ENCODE measurements at places on chromosomes 16 and 17. TPM values are rescaled to one million over a fixed set of nuclear protein-coding genes. Genes with fewer than 3 reads are reported as not detected.
A peak's percentile ranks its signal among the peaks of the same experiment; 100 is the strongest.

IRX6 gene
- total RNA-seq = not detected

DNA sequence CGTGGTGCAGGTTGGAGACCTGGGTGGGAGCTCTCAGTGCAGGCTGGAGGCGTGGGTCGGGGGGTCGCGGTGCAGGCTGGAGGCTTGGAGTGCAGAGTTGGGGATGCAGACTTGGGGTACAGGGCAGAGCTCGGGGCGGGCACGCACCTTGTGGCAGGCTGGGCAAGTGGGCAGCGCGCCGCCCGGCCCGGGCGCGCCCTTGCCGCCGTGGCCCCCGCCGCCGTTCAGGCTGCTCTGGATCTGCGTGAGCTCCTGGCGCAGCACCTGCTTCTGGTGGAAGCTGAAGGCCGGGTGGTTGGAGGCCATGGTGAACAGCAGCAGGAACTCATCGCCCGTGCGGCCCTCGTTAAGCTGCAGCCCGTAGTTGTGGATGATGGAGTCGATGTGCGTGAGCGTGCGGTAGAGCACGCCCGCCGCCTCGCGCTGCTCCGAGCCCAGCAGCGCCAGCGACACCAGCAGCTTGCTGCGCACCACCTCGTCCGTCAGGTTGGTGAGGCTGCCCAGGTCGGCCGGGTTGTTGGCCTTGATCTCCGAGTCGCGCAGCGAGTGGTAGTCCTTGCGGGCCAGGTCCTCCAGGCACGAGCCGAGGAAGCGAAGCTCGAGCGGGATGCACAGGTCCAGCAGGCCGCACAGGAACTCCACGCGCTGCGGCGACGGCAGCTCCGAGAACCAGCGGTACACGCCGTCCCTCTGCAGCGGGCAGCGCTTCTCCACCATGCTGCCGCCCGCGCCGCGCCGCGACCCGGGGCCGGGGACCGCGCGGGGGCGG lies 1.1 kb downstream of the ZCCHC14 start:
- H3K36me3 ChIP-seq = peaks cover 2% of the 10 kb centered on the region
- H3K4me3 ChIP-seq = peak overlapping the region; percentile 94
- H3K4me1 ChIP-seq = peaks cover 84% of the 10 kb centered on the region
- peak overlapping the region; percentile 19 for H3K27ac ChIP-seq
- peaks cover 9% of the 10 kb centered on the region for H3K27me3 ChIP-seq

DNA sequence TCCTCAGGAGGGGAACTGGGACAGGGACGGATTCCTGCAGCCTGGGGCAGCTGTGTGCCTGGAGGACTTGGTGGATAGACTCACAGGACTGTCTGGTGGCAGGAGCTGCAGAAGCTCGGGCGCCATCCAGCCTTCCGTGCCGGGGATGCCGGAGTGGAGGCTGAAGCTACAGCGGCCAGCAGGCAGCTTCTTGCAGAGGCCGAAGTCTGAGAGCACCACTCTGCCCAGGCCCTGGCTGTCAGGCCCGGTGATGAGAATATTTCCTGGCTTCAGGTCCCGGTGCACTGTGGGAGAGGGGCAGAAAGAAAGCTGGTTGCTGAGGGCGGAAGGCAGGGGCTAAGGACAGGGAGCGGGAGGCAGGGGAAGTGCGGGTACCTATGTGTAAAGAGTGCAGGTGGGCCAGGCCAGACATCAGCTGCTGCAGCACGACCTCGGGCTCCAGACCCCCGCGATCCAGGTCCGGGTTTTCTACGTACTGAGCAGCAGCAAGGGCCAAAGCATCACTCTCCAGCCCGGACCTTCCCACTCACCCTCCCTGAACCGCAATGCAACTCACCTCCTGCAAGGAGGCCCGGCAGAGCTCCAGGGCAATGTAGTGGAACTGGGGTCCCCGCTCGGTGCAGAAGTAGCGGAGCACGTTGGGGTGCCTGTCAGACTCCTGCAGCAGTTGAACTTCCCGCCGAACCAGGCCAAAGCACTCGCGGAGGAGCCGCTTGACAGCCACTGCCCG lies 16.1 kb downstream of the PLK1 start:
- DNase-seq = no peak
- no peaks in the 10 kb centered on the region for H3K27me3 ChIP-seq
- H3K4me3 ChIP-seq = no peak overlapping the region

GRCh38 chr17:32445074-32445415 lies 735 bp downstream of the PSMD11 start:
- H3K27ac ChIP-seq = peak overlapping the region; percentile 97
- peaks cover 10% of the 10 kb centered on the region for H3K27me3 ChIP-seq
- peaks cover 48% of the 10 kb centered on the region for H3K4me1 ChIP-seq
- DNase-seq = peak; percentile 48

DNA sequence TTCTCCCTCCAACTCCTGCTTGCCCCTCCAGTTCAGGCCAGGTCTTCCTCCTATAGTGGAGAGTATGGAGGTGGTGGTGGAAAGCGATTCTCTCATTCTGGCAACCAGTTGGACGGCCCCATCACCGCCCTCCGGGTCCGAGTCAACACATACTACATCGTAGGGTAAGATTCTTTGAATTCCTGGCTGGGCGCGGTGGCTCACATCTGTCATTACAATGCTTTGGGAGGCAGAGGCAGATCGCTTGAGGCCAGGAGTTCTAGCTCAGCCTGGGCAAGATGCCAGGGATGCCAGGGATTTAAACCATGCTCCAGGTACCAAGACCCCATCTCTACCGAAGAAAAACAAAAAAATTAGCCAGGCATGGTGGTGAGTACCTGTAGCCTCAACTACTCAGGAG lies 1.4 kb downstream of the ZG16 start:
- no peak for DNase-seq
- H3K4me3 ChIP-seq = no peak overlapping the region
- peaks cover 14% of the 10 kb centered on the region for H3K4me1 ChIP-seq

DNA sequence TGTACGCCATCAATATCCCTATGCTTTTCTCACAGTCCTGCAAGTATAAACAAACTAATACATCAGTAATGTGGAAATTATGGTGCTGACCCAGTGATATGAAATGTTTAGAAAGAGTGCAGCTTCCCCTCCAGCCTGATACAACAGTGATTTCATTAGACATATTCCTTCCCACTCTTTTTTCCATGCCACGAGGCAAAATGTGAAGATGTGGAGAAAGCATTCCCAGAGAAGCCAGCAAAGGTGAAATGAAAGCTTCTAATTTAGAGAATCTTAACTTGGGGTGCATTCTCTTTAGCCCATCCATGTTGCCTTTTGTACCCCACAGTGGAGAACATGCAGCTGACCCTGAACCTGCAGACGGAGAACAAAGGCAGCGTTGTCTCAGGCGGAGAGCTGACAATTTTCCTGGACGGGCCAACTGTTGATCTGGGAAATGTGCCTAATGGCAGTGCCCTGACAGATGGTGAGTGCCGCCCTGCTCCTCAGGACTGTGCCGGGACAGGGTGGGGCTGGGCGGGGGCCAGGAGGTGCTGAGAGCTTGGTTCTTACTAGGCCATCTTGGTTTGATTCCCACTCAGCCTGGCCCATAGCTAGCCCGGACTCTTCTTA lies 77.8 kb downstream of the WWP2 start:
- peaks cover 3% of the 10 kb centered on the region for H3K36me3 ChIP-seq
- no peak overlapping the region for H3K27ac ChIP-seq
- H3K27me3 ChIP-seq = no peaks in the 10 kb centered on the region
- no peak overlapping the region for H3K4me3 ChIP-seq

- no peaks in the 10 kb centered on the region for H3K36me3 ChIP-seq
- no peak for DNase-seq
- H3K4me3 ChIP-seq = no peak overlapping the region
- H3K27ac ChIP-seq = no peak overlapping the region
- peaks cover 26% of the 10 kb centered on the region for H3K4me1 ChIP-seq
These were observed 25.0 kb downstream of the RMI2 start for GRCh38 chr16:11370084-11370931.

ACSM2A gene
- total RNA-seq = 0.79 TPM

DNA sequence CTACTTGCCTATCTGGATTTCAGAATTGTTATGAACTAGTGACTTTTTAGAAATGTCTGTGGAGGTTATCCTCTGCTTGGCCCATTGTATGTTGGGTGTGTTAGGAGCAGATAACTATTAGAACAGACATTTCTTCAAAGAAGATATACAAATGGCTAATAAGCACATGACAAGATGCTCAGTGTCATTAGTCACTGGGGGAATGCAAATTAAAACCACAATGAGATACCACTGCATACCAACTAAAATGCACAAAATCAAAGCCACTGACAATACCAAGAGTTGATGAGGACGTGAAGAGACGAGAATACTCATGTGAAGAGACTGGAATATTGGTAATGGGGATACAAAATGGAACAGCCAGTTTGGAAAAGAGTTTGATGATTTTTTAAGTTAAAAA lies 39.2 kb downstream of the CEP112 start:
- H3K36me3 ChIP-seq = no peaks in the 10 kb centered on the region
- no peak overlapping the region for H3K27ac ChIP-seq
- no peak for DNase-seq

DNA sequence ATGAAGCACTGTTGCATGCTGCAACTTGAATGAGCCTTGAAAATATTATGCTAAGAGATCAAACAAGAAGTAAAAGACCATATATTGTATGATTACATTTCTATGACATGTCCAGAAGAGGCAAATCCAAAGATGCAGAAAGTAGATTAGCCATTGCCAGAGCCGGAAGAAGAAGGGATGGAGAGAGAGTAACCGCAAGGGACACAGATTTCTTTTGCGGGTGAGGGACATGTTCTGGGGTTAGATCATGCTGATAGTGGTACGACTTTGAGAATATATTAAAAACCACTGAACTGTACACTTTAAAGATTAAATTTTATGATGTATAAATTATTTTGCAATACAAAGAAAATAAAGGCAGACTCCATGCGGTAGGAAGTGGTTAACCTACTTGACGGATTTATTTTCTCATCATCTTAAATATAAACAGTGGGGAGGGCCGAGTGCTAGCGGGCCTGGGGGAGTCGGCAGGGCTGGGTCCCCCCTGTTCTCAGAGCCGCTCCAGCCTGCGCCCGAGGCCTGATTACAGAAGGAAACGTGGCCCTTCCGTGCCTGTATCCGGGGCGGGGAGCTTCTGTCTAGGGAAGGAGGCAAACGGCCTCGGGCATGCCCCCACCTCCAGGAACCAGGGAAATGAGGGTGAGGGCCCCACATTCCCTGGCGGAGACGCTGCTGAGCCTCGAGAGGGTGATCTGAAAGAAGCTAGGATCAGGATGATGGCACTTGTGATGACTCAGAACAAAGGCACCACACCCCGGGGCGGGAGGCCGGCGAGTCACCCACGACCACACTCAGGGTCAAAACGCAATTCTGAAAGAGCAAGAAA lies 48.0 kb downstream of the SHCBP1 start:
- H3K4me3 ChIP-seq = no peak overlapping the region
- peak; percentile 5 for DNase-seq
- peaks cover 4% of the 10 kb centered on the region for H3K4me1 ChIP-seq
- no peaks in the 10 kb centered on the region for H3K36me3 ChIP-seq
- no peak overlapping the region for H3K27ac ChIP-seq

- peaks cover 9% of the 10 kb centered on the region for H3K36me3 ChIP-seq
- peak within 1 kb of the TSS; percentile 95 for H3K27ac ChIP-seq
- H3K4me1 ChIP-seq = peaks cover 65% of the 10 kb centered on the region
- peak within 1 kb of the TSS; percentile 77 for H3K4me3 ChIP-seq
These were observed at the start of gene CES4A for GRCh38 chr16:66988197-66988788. Gene CES4A, plus strand, starts transcription at chr16:66988589. Its CDS starts 184 bp downstream, at chr16:66988773.

DNA sequence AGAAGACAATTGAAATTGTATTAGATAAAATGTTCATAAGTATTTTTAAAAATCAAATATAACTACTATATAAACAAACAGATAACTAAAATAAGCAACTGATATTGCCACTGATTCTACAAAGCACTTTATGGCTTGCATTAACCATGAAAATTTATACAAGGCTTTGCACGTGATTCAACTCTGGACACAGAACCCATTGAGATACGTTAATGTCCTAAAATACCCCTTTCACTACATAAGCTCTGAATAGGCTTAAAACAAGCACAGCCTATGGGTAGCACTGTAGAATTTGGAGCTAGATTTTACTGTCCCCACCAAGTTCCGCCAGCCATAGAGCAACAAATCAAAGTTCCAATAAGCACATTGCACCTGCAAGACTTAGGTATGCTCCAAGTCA lies 4.5 kb downstream of the ZNF652 start:
- H3K27me3 ChIP-seq = peaks cover 3% of the 10 kb centered on the region
- no peak overlapping the region for H3K4me3 ChIP-seq
- H3K36me3 ChIP-seq = peaks cover 4% of the 10 kb centered on the region
- peaks cover 57% of the 10 kb centered on the region for H3K4me1 ChIP-seq
- H3K27ac ChIP-seq = no peak overlapping the region
- DNase-seq = no peak

ST6GALNAC2 gene
- total RNA-seq = 1.2 TPM

- H3K4me1 ChIP-seq = no peaks in the 10 kb centered on the region
- DNase-seq = no peak
- no peak overlapping the region for H3K4me3 ChIP-seq
These were observed 299.7 kb downstream of the C16orf95 start for GRCh38 chr16:87017371-87018012.

CUEDC1 gene
- 1.1 TPM for total RNA-seq

TNFRSF13B gene
- total RNA-seq = not detected

TP53TG3C gene
- total RNA-seq = not detected

DNA sequence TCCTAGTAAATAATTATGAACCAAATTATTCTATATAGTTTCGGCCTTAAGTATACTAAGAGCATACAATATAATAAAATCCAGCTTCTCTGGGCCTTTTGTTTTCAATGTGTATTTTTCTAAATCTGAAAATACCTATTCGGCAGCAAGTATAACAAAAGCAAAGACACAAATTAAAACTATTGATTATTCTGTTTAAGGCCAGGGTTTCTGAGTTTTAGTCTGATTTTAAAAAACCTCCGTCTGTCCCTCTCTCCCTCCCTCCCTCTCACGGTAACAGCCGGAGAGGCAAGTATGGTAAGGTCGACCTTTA lies 1.5 kb downstream of the TOB1 start:
- no peaks in the 10 kb centered on the region for H3K27me3 ChIP-seq
- no peak for DNase-seq
- peaks cover 15% of the 10 kb centered on the region for H3K36me3 ChIP-seq
- H3K4me3 ChIP-seq = peak overlapping the region; percentile 99
